ENCODE measurements at places on chromosomes 16 and 17.

DNA sequence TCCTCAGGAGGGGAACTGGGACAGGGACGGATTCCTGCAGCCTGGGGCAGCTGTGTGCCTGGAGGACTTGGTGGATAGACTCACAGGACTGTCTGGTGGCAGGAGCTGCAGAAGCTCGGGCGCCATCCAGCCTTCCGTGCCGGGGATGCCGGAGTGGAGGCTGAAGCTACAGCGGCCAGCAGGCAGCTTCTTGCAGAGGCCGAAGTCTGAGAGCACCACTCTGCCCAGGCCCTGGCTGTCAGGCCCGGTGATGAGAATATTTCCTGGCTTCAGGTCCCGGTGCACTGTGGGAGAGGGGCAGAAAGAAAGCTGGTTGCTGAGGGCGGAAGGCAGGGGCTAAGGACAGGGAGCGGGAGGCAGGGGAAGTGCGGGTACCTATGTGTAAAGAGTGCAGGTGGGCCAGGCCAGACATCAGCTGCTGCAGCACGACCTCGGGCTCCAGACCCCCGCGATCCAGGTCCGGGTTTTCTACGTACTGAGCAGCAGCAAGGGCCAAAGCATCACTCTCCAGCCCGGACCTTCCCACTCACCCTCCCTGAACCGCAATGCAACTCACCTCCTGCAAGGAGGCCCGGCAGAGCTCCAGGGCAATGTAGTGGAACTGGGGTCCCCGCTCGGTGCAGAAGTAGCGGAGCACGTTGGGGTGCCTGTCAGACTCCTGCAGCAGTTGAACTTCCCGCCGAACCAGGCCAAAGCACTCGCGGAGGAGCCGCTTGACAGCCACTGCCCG, 16.1 kb downstream of the PLK1 start:
- peak; percentile 36 for DNase-seq

- DNase-seq, result no peak
These were observed 79.9 kb downstream of the WNT3 start for GRCh38 chr17:46738544-46738943.

GRCh38 chr16:69542974-69543373, 22.8 kb upstream of the NFAT5 start:
- no peak for DNase-seq

GRCh38 chr16:69397821-69398521, 12.2 kb upstream of the TERF2 start:
- DNase-seq, result peak; percentile 47

- no peak for DNase-seq
These were observed 6.1 kb upstream of the C17orf107 start for GRCh38 chr17:4893272-4893671.

GRCh38 chr17:58084317-58084981, 1.2 kb downstream of the DYNLL2 start:
- DNase-seq, result peak; percentile 86

- no peak for DNase-seq
These were observed 23.2 kb downstream of the VPS53 start for GRCh38 chr17:691423-691822.

- DNase-seq, result no peak
These were observed 58.6 kb downstream of the PECAM1 start for GRCh38 chr17:64331931-64332493.

- DNase-seq, result no peak
These were observed 68.0 kb downstream of the AMFR start for GRCh38 chr16:56357241-56357764.

GRCh38 chr16:27321013-27321915, 7.5 kb downstream of the IL4R start:
- no peak for DNase-seq

- no peak for DNase-seq
These were observed 2.8 kb downstream of the PRSS33 start for GRCh38 chr16:2784358-2785100.

DNA sequence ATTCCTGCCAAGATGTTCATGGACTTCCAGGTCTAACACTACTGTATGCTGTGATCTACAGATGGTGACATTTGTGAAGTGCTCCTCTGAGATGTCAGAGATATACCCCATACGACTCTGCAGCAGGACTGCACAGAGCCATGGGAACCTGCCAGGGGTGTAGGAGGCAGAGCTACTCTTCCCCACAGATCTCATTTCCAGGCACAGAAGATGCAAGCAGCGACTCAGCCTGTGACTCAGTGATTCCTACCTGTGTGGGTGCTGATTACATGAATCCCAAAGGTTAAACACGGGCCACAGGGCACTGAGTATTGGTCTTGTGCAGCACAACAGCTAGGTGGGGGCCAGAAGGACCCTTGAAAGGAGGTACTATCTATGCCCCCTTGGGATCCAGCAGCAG, 137.0 kb upstream of the SOX9 start:
- DNase-seq, result no peak

GRCh38 chr16:70804734-70805169, 3.8 kb upstream of the VAC14 start:
- no peak for DNase-seq

GRCh38 chr16:55955845-55956244, 80.7 kb upstream of the CES5A start:
- no peak for DNase-seq

DNA sequence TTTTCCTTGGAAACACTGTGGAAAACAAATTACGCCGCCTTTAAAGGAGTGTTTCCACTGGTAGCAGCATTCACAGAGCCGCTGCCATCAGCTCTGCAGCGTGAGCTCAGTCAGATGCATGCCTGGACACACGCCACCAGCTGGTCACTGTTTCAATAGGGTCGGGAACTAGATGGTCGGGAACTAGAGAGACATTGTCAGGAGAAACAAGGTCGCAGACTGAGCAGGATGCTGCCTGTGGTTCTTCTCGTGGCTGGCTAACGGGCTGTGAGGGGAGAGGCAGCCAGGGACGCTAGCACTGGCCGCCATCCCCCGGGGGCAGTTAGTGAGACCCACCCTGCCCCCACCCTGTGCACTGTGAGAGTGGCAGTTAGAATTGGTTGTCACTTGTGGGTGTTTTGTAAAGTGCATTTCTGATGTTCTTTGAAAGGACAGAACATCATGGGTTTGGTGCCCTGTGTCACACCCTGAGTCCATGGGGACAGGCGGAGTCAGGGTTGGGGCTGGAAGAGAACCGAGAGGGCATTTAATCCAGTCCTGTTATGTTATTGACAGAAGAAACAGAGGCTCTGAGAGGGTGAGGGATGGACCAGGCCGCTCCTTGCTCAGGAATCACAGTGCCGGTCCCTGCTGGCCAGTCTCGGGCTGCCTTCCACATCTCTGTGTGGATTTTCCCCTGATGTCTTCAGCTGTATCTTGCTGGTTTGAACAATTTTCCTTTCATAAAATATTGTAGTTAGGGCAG, 86.3 kb downstream of the SPECC1 start:
- DNase-seq, result no peak

DNA sequence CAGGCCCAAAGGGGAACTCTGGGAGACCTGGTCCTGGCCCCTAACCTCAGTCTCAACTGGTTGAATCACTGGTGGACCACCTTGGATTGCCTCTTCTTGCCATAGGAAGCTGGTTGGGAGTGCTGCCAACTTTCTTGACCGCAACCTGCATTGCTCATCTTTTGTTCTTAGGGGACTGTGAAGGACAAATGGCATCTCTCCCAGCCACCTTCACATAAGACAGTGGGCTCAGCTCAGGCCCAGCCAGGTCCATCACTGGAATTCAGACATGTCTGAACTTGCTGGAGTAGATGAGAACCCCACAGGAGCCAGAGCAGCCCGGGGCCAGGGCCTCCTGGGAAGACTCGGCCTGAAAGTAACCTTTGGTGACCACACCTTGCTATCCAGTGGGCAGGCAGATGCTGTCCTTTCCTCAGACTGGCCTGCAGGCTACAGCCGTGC, 18.8 kb downstream of the ADORA2B start:
- no peak for DNase-seq

DNA sequence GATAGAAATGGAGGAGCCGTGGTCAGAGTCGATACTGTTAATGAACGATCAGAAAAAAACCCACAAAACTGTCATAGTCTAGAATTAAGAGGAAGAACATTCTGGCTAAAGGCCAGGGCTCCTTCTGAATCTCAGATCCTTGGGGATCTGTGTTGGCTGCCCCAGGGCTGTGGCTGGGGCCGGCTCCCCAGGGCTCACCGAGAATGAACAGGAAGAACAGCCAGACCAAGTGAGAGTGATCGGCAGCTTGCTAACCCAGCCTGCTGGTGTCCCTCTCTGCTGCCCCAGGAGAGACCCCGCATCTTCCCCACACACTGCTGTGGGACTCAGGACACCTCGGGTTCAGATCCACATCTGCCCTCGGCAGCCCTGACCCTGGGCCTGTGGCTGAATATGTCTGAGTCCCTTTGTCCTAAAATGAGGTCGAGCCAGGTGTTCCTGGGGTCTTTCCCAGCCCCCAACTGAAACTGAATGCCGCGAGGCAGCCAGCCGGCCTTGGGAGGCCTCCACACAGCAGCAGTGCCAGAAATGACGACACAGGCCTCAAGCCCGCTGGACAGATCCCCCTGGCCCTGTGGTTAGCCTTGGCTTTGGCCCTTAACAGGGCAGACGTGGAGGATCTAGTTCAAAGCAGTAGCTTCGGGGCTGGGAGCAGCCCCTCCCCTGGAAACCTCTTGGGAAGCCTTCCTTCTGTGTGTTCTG, 23.9 kb upstream of the CLEC18A start:
- no peak for DNase-seq

DNA sequence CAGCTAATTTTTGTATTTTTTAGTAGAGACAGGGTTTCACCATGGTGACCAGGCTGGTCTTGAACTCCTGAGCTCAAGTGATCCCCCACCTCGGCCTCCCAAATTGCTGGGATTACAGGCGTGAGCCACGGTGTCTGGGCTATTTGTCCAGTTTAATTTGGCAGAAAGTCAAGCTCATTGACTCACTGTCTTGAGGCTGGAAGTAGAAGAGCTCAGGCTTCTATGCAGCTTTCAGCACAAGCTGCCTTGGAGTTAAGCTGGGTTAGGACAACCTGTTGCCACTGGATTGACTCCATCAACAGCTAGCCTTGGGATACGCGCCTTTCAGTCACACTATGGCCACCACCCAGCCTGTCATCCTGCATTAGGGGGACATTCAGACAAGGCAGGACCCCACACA, 76.2 kb upstream of the DNAH17 start:
- DNase-seq, result no peak

GRCh38 chr16:27404163-27404823, 2.3 kb downstream of the IL21R start:
- no peak for DNase-seq

- no peak for DNase-seq
These were observed 462.7 kb downstream of the WWOX start for GRCh38 chr16:78562111-78562510.

- no peak for DNase-seq
These were observed 104.7 kb upstream of the CRHR1 start for GRCh38 chr17:45679426-45679825.

GRCh38 chr16:56281249-56281805, 90.0 kb downstream of the GNAO1 start:
- DNase-seq, result no peak

GRCh38 chr17:3890082-3890877, 2.6 kb downstream of the CAMKK1 start:
- no peak for DNase-seq

- no peak for DNase-seq
These were observed 32.7 kb downstream of the LRRC75A start for GRCh38 chr17:16459271-16459670.

Measured in hematopoietic multipotent progenitor cell (in vitro differentiated cells).